Left lung (tissue), 14 donors: ENCODE measurements at places on chromosomes 1 and 21. TPM values are rescaled to one million over a fixed set of nuclear protein-coding genes. Genes with fewer than 3 reads are reported as not detected.

GRCh38 chr1:3012456-3013291 is 8.6 kb upstream of the ACTRT2 start:
- peaks cover 9% of the 10 kb centered on the region for H3K27me3 ChIP-seq
- no peak for DNase-seq
- H3K36me3 ChIP-seq = no peaks in the 10 kb centered on the region
- H3K4me3 ChIP-seq = no peak overlapping the region
- no peaks in the 10 kb centered on the region for H3K4me1 ChIP-seq

DNA sequence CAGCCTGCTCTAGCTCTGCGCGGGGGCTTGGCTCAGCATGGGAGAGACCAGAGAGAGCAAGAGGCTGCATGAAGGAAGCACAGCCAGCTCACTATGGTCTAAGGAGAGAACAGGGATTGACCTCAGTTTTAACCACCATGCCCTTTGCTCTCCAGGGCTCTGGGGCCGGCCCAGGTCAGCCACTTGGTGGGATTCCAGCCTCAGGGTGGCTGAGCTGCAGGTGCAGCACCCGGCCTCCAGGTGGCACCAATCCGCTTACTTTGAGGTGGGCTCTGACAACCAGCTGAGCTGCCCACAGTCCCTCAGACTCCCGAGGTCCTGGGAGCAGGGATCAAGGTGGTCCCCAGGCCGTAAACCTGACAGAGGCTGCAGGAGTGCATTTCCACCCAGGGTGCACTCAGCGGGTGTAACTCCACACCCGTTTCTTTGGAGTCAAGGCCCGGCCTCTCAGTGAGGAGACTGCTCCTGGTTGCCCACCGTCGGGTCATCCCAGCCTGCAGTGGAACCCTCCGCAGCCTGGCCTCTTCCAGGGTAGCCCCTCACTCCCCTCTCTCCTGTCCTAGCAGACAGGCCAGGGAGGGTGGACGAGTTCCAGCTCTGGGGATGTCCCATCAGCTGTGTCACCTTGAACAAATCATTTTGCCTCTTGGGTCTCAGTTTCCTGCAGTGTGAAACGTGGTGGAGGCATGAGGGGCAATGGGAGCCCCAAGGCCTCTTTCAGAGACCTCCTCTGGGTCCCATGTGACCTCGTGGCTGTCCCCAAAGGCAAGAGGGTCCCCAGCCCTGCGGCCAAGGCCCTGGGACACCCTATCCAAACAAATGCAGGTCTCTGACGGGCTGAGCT is 607 bp upstream of the LGR6 start:
- peaks cover 13% of the 10 kb centered on the region for H3K4me1 ChIP-seq
- DNase-seq = peak; percentile 89
- H3K4me3 ChIP-seq = no peak overlapping the region
- no peak overlapping the region for H3K27ac ChIP-seq
- H3K36me3 ChIP-seq = no peaks in the 10 kb centered on the region
- H3K27me3 ChIP-seq = peaks cover 19% of the 10 kb centered on the region

DNA sequence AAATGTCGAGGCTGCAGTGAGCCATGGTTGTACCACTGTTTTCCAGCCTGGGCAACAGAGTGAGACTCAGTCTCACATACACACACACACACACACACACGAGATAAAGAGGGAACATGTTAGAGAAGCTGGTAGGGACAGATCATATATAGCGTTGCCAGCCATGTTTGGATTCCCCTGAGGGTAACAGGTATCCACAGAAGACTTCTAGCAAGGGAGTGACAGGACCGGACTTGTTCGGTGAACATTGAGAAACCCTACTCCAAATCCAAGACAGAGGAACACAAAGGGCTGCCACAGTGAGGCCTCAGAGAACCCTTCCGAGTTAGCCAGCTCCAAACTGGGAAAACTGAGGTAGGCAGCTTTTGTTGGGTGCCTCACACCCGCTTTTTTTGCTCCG is 3.7 kb upstream of the SARS1 start:
- H3K27ac ChIP-seq = no peak overlapping the region
- H3K4me3 ChIP-seq = no peak overlapping the region
- peaks cover 9% of the 10 kb centered on the region for H3K4me1 ChIP-seq
- no peak for DNase-seq

DNA sequence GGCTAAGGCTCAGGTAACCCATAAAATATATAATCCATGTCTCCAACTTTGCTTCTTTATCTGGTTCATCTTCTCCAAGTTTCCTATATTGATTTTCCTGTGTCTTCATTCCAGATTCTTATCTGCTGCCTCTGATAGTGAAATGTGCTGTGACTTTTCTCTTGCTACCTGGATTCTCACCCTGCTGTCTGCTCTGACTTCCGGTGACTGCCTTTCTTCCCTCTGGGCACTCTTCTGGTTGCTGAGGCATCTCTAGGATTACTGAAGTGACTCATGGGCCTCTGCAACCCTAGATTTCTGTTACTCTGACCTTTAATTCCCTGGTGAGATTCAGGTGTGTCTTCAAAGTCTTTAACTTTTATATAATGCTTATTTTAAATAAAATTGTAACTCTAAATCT is 46.9 kb downstream of the GIPC2 start:
- no peak for DNase-seq
- no peaks in the 10 kb centered on the region for H3K4me1 ChIP-seq
- no peak overlapping the region for H3K27ac ChIP-seq
- H3K27me3 ChIP-seq = no peaks in the 10 kb centered on the region
- H3K4me3 ChIP-seq = no peak overlapping the region

- DNase-seq = no peak
- no peaks in the 10 kb centered on the region for H3K36me3 ChIP-seq
- no peaks in the 10 kb centered on the region for H3K27me3 ChIP-seq
- no peaks in the 10 kb centered on the region for H3K4me1 ChIP-seq
- H3K4me3 ChIP-seq = no peak overlapping the region
Observed at GRCh38 chr1:200346700-200347099, 63.1 kb downstream of the ZNF281 start.

- no peak for DNase-seq
- H3K4me3 ChIP-seq = no peak overlapping the region
- no peaks in the 10 kb centered on the region for H3K27me3 ChIP-seq
- no peaks in the 10 kb centered on the region for H3K36me3 ChIP-seq
- peaks cover 27% of the 10 kb centered on the region for H3K4me1 ChIP-seq
- no peak overlapping the region for H3K27ac ChIP-seq
Observed at GRCh38 chr1:212190169-212190568, 95.0 kb upstream of the PPP2R5A start.

GRCh38 chr21:32414579-32415358 is 2.3 kb downstream of the EVA1C start:
- H3K4me1 ChIP-seq = peaks cover 44% of the 10 kb centered on the region
- no peak for DNase-seq
- H3K27me3 ChIP-seq = no peaks in the 10 kb centered on the region
- peaks cover 4% of the 10 kb centered on the region for H3K36me3 ChIP-seq
- H3K27ac ChIP-seq = peak overlapping the region; percentile 98

- H3K4me1 ChIP-seq = no peaks in the 10 kb centered on the region
- no peak overlapping the region for H3K4me3 ChIP-seq
- H3K27me3 ChIP-seq = no peaks in the 10 kb centered on the region
- no peak overlapping the region for H3K27ac ChIP-seq
- no peaks in the 10 kb centered on the region for H3K36me3 ChIP-seq
Observed at GRCh38 chr1:236458996-236459395, 64.8 kb upstream of the LGALS8 start.

DNA sequence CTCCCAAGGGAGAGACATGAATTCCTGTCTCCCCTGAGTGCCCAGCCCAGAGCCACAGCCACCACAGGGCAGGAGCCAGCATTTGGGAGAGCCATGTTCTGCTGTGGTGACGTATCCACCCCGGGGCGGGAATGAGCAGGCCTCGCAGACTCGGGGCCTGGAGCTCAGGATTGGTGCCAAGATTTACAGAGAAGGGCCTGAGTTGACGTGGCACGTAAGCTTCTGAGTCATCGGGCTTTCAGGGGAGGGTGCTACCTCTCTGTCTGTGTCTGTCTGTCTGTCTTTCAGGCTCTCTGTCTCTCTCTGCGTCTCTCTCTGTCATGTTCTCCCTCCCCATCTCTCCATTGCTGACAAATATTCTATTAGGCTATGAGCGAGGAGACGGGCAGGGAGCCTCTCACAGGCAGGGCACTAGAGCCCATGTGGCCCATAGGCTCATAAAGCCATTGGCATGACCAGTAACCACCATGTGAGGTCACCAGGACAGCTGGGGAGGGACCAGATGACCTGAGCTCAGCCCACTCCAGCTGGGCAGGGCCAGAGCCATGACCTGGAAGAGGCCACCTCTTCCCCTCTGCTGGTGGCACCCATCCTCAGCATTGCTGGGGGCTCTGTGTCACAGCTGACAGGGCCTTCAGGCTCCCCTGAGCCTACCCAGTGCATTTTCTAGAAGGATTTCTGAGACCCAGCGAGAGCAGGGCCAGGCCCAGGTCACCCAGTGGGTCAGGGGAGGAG is 300.0 kb upstream of the VAMP3 start:
- H3K27ac ChIP-seq = peak overlapping the region; percentile 71
- H3K4me3 ChIP-seq = no peak overlapping the region

GRCh38 chr1:67780637-67781036 is 52.6 kb downstream of the GNG12 start:
- no peak overlapping the region for H3K27ac ChIP-seq
- H3K4me1 ChIP-seq = peaks cover 3% of the 10 kb centered on the region
- no peak for DNase-seq
- H3K36me3 ChIP-seq = no peaks in the 10 kb centered on the region
- H3K27me3 ChIP-seq = no peaks in the 10 kb centered on the region

- peak within 1 kb of the TSS; percentile 90 for H3K27ac ChIP-seq
- peaks cover 87% of the 10 kb centered on the region for H3K4me1 ChIP-seq
- H3K36me3 ChIP-seq = no peaks in the 10 kb centered on the region
- peak; percentile 74 for DNase-seq
- peak within 1 kb of the TSS; percentile 67 for H3K4me3 ChIP-seq
Observed at GRCh38 chr1:154404984-154405746, at the start of gene IL6R. Gene IL6R (plus strand): TSS chr1:154405343. CDS start chr1:154405630, 287 bp downstream.

DNA sequence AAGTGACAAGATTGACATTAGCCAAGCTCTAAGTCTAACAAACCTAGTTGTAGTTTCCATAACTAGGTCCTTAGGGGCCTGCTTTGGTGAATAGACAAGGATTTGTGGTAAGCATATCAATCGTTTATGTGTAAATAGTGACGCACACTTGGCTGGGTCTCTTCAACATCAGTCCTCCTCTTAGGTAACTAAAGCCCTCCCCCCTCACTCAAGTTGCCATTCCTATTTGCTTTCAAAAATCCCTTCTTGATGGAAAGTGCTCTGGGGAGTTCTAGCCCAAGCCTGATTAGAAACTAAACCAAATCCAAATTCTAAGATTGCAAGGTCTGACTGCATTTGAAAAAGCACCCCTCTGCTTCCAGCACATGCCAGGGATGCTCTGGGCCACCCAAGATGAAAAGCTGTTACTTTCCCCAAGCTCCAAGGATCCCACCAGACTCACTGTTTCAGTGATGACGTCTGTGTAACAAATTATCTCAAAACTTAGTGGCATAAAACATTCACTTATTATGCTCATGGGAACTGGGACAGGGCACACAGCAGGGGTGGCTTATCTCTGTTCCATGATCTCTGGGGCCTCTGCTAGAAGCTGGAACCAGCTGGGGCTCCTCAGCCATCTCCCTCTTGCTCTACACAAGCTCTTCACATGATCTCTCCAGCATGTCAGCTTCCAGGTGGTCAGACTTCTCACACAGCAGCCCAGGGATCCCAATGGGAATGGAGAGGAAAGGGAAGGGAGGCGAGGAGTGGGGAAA is 74.1 kb downstream of the RRAGC start:
- no peak for DNase-seq
- H3K4me3 ChIP-seq = no peak overlapping the region
- no peaks in the 10 kb centered on the region for H3K36me3 ChIP-seq

GRCh38 chr1:93578911-93579825 is 102.5 kb downstream of the BCAR3 start:
- H3K4me1 ChIP-seq = no peaks in the 10 kb centered on the region
- H3K27me3 ChIP-seq = no peaks in the 10 kb centered on the region
- H3K27ac ChIP-seq = no peak overlapping the region
- H3K36me3 ChIP-seq = no peaks in the 10 kb centered on the region
- no peak for DNase-seq

DNA sequence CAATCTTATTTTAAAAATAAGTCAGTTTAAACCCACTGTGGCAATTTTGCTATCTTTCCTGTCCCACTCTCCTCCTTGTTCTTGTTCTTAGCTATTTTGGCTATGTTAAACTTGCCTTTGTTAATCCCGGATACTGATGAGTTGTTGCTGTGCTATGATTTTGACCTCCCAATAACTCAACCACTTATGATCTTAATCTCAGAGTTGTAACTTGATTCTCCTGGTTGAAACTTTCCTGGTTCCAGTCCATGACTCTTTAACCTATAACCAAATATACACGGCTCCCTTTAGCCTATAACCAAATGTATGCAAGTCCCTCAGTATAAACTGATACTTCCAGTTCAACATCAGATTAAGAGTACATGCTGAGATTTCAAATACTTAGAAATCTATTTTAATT is 15.6 kb upstream of the ACADM start:
- no peak overlapping the region for H3K4me3 ChIP-seq
- H3K36me3 ChIP-seq = no peaks in the 10 kb centered on the region
- no peaks in the 10 kb centered on the region for H3K4me1 ChIP-seq
- no peak for DNase-seq

GRCh38 chr1:56496821-56497772 is 82.3 kb downstream of the PLPP3 start:
- H3K27me3 ChIP-seq = no peaks in the 10 kb centered on the region
- H3K4me1 ChIP-seq = peaks cover 40% of the 10 kb centered on the region
- no peaks in the 10 kb centered on the region for H3K36me3 ChIP-seq
- no peak overlapping the region for H3K27ac ChIP-seq

DNA sequence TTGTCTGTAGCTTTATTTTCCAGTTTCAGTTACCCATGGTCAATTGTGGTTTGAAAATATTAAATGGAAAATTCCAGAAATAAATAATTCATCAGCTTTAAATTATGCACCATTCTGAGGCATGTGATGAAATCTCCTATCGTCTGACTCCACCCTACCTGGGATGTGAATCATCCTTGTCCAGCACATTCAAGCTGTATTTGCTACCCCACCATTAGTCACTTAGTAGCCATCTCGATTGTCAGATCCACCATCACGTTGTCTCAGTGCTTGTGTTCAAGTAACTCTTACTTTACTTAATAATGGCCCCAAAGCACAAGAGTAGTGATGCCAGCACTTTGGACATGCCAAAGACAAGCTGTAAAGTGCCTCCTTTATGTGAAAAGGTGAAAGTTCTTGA is 4.0 kb downstream of the STPG1 start:
- no peaks in the 10 kb centered on the region for H3K36me3 ChIP-seq
- DNase-seq = no peak
- H3K4me3 ChIP-seq = no peak overlapping the region
- no peaks in the 10 kb centered on the region for H3K4me1 ChIP-seq
- H3K27ac ChIP-seq = no peak overlapping the region
- H3K27me3 ChIP-seq = no peaks in the 10 kb centered on the region

The LYPD8 gene
- not detected for total RNA-seq

The CYP4Z1 gene
- total RNA-seq = 0.50 TPM

The ATPAF1 gene
- total RNA-seq = 45.2 TPM

The CGN gene
- total RNA-seq = 55.0 TPM

The SIPA1L2 gene
- 19.4 TPM for total RNA-seq

The HES5 gene
- total RNA-seq = 0.89 TPM

The RPE65 gene
- not detected for total RNA-seq
